Common myeloid progenitor, CD34-positive (primary cell): ENCODE measurements at places on chromosomes 12 and 14.

DNA sequence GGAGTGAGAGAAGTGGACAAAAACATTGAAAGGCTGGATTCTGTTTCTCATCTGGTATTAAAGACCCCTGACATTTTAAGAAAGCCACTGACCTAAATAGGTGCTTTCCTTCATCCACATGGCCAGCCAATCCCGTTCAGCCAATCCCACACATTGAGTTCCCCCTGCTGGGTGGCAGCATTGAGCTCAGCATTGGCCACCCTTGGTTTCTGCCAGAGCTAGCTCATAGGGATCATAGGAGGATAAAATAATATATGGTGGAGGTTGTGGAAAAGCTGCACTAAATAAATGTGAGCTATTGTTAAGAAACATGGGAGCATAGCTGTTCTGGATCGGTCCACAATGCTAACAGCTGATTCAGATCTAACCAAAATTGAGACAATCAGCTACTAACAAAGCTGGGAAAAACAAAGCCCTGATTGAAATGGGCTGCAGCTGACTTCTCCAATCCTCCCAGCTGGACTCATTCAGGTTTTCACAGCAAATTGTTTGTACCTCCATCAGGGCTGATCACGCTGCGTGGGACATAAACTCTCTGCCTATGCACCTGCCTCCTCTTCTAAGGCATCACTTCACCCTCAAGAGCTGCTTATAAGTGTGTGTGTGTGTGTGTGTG, 256.5 kb downstream of the EMP1 start:
- DNase-seq = no peak

GRCh38 chr12:14393751-14394150, 28.3 kb downstream of the ATF7IP start:
- no peak for DNase-seq

- DNase-seq = no peak
Observed at GRCh38 chr12:24993793-24994192, 44.9 kb upstream of the BCAT1 start.

GRCh38 chr12:124967016-124967739, 21.8 kb downstream of the DHX37 start:
- no peak for DNase-seq

DNA sequence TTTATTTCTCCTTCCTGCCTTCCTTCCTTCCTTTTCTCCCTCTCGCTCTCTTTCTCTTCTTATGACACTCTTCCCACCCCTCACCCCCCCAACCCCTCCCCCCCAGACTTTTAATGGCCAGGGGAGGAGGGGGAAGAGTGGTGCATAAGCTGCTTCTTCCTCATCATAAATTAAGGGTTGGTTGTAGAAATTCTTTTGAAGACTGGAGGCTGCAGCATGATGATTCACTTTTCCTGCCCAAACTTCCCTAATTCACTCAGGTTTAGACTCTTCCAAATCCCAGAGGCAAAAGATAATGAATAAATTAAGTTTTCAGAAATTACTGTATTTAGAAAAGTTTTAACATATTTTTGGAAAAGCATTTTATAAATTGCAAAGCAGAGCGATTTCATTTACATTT, 58.2 kb downstream of the GRIP1 start:
- peak; percentile 38 for DNase-seq

DNA sequence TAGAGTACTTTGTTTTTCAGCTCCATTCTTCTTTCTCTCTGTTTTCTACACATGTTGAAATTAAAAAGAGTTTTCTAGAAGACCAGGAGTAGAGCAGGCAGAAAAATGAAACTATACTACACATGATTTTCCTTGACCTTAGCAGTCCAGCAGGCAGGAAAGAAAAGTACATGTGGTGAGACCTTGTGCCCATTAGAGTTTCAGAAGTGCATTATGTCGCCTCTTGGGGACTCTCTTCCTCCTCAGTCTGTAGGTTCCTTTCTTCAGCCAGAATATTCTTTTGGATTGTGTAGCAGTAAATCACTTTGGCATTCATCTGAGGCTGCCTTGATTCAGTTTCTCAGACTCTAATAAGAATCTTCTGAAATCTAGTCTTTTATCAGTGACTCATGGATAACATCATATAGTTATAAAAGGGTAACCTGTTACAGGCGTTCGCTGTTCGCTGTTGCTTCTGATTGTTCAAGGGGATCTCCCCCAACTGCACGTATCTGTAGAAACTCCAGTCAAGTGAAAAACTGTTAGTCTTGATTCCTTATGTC, 161.8 kb downstream of the ANO4 start:
- peak; percentile 13 for DNase-seq

DNA sequence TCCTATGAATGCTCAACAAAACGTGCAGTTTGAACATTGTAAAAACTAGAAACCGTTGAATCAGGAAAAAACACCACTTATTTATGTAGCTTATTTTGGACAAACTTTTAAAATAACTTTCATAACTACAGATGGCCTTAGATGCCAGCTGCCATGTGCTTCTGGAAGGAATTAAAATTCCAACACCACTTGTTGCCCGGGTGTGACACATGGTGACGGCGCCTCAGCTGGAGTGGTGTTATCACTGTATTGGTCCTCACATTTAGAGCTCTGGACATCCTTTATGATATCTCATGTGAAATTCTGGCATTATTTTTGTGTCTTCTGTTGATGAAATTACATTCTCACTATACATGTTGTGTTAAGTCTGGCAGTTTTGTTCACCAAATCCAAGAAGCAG, 211.0 kb downstream of the IPO8 start:
- no peak for DNase-seq

- DNase-seq = no peak
Observed at GRCh38 chr14:60654334-60654821, 5.1 kb upstream of the SIX1 start.

- no peak for DNase-seq
Observed at GRCh38 chr14:103319422-103319821, 14.6 kb upstream of the EIF5 start.

GRCh38 chr12:4918950-4919660, 9.4 kb downstream of the KCNA1 start:
- DNase-seq = peak; percentile 36

- DNase-seq = no peak
Observed at GRCh38 chr12:9649532-9649940, 20.0 kb upstream of the CLEC2D start.

- DNase-seq = no peak
Observed at GRCh38 chr12:17416748-17417147, 673.2 kb downstream of the RERGL start.

DNA sequence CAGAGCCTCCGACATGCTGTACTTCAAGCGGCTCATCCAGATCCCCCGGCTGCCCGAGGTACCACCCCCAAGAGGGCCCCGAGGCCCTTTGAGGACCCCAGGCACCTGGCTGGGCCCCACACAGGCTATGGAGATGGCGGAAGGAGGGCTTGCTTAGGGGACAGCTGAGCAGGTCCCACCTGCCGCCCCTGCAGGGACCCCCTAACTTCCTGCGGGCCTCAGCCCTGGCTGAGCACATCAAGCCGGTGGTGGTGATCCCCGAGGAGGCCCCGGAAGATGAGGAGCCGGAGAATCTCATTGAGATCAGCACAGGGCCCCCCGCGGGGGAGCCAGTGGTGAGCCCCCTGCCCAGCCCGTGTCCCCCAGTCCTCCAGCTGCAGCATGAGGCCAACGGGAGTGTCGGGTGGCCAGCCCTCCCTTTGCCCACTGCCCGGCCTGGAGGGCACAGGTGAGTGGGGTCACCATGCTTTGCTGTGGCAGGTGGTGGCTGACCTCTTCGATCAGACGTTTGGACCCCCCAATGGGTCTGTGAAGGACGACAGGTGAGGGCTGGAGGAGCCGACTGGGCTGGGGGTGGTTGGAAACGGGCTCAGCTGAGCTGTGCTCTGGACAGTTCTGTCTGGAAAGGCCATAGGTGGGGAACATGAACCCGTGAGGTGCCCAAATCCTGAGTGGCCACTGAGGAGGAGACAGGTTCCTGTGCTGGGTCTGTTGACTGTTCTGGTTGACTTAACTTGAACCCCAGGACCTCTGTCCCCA, 20.0 kb downstream of the HIP1R start:
- DNase-seq = no peak

DNA sequence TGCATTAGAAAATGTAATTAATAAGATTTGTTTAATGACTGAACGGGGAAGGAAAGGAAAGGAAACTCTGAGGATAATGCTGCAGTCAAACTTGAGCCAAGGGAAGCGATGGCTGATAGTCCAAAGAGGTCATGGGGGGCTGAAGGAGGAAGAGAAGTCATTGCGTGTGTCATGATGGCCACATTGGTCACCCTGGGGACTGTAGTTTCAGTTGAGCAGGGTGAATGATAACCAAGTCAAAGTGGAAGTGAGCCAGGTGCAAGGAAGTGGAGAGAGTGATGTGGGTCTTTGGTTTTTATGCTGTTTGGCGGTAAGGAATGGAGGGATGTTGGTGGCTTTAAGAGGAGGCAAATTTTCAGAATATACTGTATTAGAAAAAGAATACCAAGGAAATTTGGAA, 21.6 kb downstream of the C12orf75 start:
- no peak for DNase-seq

DNA sequence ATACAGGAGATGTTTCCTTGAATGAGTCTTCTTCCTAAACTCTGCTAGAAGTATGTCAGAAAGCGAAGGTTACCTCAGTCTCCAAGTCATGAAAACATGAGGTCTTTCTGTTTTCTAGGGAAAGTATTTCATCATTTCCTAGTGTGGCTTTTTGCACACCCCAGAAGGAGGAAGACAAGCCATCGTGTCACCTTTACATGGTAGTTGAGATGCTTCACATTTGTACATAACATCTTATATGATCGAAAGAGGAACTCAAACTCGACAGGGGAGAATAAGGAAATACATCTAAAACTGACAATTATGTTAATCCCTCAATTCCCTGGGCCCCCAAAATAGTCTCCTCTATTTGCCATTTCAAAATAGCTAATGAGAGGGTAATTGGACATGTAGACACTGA, 214.1 kb upstream of the PLEKHG7 start:
- DNase-seq = peak; percentile 42

DNA sequence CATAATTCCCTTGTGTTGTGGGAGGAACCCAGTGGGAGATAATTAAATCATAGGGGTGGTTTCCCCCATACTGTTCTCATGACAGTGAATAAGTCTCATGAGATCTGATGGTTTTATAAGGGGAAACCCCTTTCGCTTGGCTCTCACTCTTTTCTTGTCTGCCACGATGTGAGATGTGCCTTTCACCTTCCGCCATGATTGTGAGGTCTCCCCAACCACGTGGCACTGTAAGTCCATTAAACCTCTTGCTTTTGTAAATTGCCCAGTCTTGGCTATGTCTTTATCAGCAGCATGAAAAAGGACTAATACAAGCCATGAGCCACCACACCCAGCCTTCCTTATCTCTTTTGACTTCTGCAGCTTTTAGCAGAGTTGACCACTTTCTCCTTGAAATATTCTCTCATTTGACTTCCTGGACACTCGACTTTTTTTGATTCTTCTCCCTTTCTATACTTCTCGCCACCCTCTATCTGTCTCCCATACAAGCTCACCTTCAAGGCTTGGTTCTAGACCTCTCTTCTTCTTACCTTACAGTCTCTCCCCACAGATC, 2.3 kb downstream of the MTERF2 start:
- DNase-seq = no peak

GRCh38 chr14:65425885-65426284, 13.4 kb downstream of the FUT8 start:
- DNase-seq = no peak

- DNase-seq = peak; percentile 23
Observed at GRCh38 chr12:29782871-29783772, 620 bp downstream of the TMTC1 start.

- DNase-seq = no peak
Observed at GRCh38 chr12:78865516-78865915, 942 bp downstream of the SYT1 start.

DNA sequence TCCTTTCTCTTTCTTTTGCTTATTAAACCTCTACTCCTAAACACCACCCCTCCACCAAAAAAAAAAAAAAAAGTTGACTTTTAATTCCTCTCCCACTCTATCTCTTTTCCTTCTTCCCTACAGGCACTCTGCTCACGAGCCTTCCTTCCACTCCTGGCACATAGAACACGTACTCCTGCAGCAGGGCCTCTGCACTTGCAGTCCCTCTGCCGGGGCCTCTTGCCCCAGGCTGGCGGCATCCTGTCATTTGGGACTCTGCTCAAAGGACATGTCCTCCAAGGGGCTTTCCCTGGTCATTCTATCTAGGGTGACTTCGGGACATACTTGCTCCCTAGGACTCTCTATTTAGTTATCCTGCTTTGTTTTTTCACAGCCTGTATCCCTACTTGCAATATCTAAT, 7.7 kb downstream of the FOS start:
- DNase-seq = no peak

- DNase-seq = no peak
Observed at GRCh38 chr14:103828315-103828967, 18.9 kb downstream of the PPP1R13B start.

- no peak for DNase-seq
Observed at GRCh38 chr12:119440803-119441360, 106.4 kb downstream of the CCDC60 start.

GRCh38 chr12:53239643-53240258, 7.7 kb upstream of the RARG start:
- no peak for DNase-seq

- no peak for DNase-seq
Observed at GRCh38 chr12:109727746-109728726, 14.4 kb downstream of the FAM222A start.

DNA sequence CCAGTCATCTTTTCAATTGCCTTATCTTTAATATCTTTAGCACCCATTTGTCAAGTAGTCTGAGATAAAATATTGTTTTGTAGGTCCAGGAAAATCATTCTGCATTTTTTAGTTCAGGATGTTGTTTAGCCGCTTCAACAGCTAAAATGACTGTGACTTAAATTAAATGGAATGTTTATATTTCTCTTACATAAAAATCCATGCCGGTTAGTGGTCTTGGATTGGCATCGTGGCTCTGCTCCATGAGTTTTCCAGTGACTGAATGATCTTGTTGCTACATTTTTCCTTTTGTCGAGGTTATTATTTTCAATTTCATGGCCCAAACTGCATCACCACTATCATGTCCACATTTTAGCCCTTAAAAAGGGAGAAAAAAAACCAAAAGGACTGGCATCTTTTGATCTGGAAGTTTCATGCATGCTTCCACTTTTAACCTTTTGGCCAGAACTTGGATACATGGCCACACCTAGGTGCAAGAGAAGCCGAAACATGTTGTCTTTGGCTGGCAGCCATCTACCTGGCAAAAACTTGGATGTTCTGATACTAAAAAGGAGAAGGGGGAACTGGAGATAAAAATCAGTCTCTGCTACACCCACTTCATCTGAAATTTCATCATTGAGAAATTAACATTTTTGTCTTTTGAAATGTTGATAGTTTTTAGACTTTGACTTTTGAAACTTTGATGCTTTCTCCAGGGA, 142.4 kb downstream of the OTOGL start:
- DNase-seq = no peak

DNA sequence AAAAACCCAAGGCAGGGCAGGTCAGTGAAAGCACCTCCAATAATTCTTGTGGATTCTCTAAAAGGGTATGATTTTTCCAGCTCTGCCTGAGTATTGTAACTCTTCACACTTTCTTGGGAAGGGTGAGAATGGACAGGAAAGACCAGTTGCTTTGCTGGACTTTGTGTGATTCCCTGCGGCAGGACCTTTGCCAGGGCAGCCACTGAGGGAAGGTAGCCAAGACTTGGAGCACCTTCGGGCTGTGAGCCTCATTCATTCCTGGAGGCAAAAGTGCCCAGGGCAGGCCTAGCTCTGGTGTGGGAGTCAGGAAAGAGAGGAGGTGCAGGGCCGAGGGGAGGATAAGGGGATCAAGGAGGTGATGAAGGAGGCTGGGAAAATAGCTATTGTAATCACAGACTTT, 80.2 kb downstream of the VCPKMT start:
- no peak for DNase-seq

- no peak for DNase-seq
Observed at GRCh38 chr14:102140750-102141145, 1.1 kb downstream of the WDR20 start.

- DNase-seq = peak; percentile 65
Observed at GRCh38 chr14:92690171-92691011, 58.0 kb downstream of the LGMN start.

GRCh38 chr14:55073856-55074255, 22.4 kb downstream of the MAPK1IP1L start:
- DNase-seq = no peak
